ENCODE measurements at places on chromosomes 4 and X.

- DNase-seq = no peak
These were observed 20.0 kb downstream of the RHOH start for GRCh38 chr4:40216622-40217366.

DNA sequence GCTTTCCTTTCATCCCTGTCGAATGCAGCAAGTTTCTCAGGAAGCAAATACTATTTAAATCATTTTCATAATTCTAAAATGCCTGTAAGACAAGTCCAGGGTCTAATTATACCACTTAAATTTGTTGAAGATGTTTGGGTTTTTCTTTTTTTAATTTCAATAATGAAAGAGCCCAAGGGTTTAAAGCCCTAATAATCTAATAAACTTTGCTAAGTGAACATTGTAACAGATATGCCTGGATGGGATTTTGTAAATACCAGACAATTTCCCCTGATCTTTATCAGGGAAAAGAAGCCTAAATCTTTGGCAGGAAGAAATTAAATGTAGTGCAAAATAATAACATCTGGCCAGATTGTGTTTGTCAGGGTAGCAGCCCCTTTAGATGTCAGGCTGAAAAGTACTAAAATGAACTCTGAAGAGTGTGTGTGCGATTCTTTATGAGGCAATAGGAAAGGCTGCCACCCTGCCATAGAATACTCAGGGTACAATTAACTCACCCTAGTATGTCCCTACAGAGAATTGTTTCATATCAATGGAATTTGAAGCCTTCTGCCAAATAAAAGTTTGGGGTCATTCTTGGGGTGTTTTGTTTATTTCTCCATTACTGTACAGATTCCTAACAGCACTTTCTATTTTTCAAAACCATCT lies 45.6 kb downstream of the GPC3 start:
- no peak for DNase-seq

DNA sequence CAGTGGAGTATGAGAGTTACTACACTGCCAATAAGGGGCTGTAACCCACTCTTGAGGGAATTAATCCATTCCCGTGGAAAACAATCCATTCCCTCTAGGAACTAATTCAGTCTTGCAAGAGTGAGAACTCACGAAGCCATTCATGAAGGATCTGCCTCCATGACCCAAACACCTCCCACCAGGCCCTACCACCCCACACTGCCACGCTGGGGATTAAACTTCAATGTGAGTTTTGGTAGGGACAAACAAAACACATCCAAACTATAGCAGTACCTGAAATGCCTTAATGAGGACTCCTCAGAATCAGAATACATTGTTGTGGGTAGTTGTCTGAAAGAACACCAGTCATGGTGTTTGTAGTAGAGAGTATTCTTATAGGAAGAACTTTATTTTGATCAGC lies 19.2 kb downstream of the PAGE4 start:
- no peak for DNase-seq

DNA sequence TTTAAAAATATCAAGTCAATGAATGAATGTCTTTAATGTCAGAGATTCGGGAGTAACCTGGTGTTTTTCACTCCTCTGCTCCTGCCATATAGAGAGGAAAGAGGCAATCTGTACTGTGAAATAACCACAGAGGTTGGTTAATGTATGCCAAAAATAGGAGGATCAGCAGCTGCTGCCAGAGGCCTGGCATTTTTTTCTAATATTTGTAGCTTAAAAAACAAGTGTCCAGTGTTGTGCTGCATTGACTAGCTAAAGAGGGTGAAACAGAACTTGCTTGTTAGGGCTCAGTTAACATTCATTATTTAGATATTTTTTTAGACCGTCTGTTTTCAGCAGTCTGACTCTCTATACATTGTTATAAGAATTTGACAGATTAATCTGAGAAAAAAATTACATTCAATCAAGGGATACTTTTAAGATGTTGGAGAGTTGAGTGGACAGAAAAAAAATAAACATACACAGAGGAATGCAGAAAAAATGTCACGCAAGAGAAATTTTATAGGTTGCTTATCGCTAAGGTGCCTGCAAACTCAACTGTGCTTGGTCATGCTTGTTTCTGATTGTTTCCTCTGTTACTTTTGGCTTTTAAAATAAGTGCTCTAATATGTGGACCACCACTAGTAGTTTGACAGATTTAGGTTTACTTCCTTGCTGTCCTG lies 392.3 kb upstream of the GALNT7 start:
- DNase-seq = no peak

GRCh38 chrX:45261005-45261404 lies 60.3 kb upstream of the DIPK2B start:
- DNase-seq = no peak

Data from stimulated activated CD4-positive, alpha-beta T cell treated with anti-CD3 and anti-CD28 coated beads, Interleukin-1b, Interleukin-23, amount 100 ng/mL, for 1 hour (primary cell).